ENCODE measurements at places on chromosomes 7 and 10.

- H3K36me3 ChIP-seq: no peaks in the 10 kb centered on the region
- no peak overlapping the region for H3K4me3 ChIP-seq
- H3K27ac ChIP-seq: no peak overlapping the region
- no peaks in the 10 kb centered on the region for H3K4me1 ChIP-seq
Measured at GRCh38 chr10:94043431-94043990, 49.8 kb downstream of the PLCE1 start.

DNA sequence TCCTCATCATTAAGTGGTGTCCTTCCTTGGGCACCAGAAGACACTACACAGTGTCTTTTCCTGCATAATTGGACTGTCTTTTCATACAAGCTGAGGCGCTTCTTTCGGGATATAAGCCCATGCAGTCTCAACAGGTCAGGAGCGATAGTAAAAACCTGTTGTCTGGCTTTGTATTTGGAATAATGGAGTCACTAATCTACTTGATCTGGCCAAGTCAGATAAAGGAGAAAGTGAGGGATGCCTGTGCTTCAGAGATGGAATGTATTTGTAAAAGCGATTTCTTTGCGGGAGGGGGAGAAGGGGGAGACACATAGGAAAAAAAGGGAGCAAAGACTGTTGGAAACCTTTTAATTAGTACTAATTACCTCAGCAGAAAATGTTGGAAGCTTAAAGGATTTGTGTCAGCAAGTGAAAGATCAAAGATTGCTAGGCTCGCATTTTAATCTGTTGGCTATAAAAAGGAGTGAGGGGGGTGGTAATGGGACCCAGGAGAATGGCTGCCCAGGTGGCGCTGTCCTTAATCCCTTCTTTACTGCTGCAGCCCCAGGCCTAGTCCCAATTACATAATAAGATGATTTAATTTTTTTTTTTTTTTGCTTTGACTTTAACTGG is 581.4 kb downstream of the LRMDA start:
- H3K4me1 ChIP-seq: no peaks in the 10 kb centered on the region
- no peak overlapping the region for H3K27ac ChIP-seq
- no peaks in the 10 kb centered on the region for H3K27me3 ChIP-seq

GRCh38 chr10:79025199-79025832 is 43.5 kb upstream of the ZMIZ1 start:
- H3K4me3 ChIP-seq: no peak overlapping the region
- H3K27me3 ChIP-seq: peaks cover 10% of the 10 kb centered on the region
- peak; percentile 68 for DNase-seq
- peaks cover 14% of the 10 kb centered on the region for H3K4me1 ChIP-seq

DNA sequence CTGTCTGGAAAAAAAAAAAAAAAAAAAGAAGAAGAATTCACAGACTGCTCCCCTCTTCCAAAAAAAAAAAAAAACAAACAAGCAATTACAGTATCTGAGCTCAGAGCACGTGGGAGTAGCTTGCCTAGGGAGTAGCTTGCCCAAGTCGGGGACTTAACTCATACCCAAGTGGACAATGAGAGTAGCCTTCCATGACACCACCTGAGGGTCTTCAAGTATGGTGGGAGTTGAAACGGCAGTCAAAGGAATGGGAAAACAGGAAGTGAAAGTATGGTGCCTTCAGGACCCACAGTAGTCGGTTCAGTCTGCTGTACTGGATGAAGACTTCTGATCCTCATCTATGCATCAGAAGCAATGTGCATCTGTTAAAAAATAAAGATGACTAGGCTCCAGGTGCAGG is 10.6 kb downstream of the VOPP1 start:
- H3K4me1 ChIP-seq: peaks cover 8% of the 10 kb centered on the region
- H3K27ac ChIP-seq: no peak overlapping the region
- H3K4me3 ChIP-seq: no peak overlapping the region
- H3K27me3 ChIP-seq: no peaks in the 10 kb centered on the region

DNA sequence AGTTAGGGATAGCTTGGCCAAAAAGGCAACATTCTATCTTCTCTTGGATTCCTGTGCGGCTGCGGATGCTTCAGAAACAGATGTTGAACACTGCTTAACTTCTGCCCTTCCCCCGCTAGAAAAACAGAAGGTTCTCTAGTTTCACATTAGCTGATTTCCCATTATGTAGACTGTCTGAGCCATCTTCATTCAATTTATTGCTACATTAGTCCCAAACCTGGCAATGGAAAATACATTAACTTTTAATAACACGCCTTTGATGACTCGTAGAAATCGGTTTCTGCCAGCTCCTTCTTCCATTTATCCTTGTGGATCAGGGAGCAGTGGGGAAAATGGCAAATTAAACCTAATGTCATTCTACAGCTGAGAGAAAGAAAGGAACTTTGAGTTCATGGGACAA is 119.9 kb downstream of the SLC16A9 start:
- no peaks in the 10 kb centered on the region for H3K4me1 ChIP-seq
- H3K36me3 ChIP-seq: no peaks in the 10 kb centered on the region
- peaks cover 14% of the 10 kb centered on the region for H3K27me3 ChIP-seq
- no peak overlapping the region for H3K4me3 ChIP-seq
- no peak overlapping the region for H3K27ac ChIP-seq
- no peak for DNase-seq

GRCh38 chr10:113563306-113564088 is 10.6 kb downstream of the HABP2 start:
- H3K4me3 ChIP-seq: no peak overlapping the region
- H3K36me3 ChIP-seq: no peaks in the 10 kb centered on the region
- DNase-seq: peak; percentile 55
- H3K27me3 ChIP-seq: peaks cover 11% of the 10 kb centered on the region
- H3K27ac ChIP-seq: no peak overlapping the region

DNA sequence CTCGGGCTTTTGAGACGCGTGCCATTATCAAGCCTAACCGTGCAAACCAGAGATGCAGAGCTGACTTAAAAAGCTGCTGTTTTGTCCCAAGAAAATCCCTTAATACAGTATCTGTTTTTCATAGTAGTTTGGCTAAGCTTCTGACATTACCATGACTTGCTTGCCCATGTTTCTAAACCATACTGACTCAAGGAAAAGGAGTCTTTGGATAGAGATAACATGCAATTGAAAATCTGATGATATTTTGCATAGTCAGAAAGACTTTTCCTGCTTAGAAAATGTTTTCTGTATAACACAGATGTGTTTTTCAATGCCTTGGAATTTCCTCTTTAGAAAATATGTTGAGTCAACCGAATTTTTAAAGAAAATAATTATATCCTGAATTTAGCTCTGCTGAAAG is 21.5 kb upstream of the AKR1E2 start:
- H3K27ac ChIP-seq: no peak overlapping the region
- no peaks in the 10 kb centered on the region for H3K4me1 ChIP-seq
- H3K36me3 ChIP-seq: no peaks in the 10 kb centered on the region
- no peaks in the 10 kb centered on the region for H3K27me3 ChIP-seq
- H3K4me3 ChIP-seq: no peak overlapping the region
- no peak for DNase-seq

GRCh38 chr10:54985732-54986131 is 184.7 kb upstream of the PCDH15 start:
- H3K4me3 ChIP-seq: no peak overlapping the region
- DNase-seq: no peak
- H3K27me3 ChIP-seq: no peaks in the 10 kb centered on the region
- no peak overlapping the region for H3K27ac ChIP-seq
- H3K36me3 ChIP-seq: no peaks in the 10 kb centered on the region

- H3K4me1 ChIP-seq: no peaks in the 10 kb centered on the region
- no peaks in the 10 kb centered on the region for H3K27me3 ChIP-seq
Measured at GRCh38 chr10:11796474-11796873, 26.7 kb upstream of the PROSER2 start.

DNA sequence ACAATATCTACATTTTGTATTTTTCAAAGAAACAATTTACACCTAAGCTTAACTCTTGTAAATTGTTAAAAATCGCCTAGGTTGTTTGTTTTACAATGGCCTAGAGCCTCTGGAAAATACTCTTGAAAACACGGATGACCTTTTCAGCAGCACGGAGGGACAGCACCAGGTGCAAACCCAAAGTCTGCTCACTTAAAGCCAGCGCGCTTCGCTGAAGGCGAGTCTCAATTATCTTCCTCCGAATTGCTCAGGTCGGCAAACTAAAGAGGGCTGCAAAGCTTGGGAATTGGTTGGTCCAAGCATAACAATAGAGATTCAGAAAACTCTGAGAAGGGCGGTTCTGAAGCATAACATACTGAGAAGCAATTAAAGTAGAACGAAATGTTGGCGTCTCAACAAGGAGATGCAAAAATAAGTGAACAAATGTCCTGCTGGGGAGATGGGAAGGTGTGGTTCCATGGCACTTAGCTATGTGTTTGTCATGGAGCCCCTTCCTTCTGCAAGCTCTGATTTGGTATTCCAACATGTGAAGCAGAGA is 139.9 kb upstream of the PITRM1 start:
- DNase-seq: no peak
- peaks cover 27% of the 10 kb centered on the region for H3K27me3 ChIP-seq
- H3K27ac ChIP-seq: no peak overlapping the region
- H3K4me3 ChIP-seq: no peak overlapping the region

DNA sequence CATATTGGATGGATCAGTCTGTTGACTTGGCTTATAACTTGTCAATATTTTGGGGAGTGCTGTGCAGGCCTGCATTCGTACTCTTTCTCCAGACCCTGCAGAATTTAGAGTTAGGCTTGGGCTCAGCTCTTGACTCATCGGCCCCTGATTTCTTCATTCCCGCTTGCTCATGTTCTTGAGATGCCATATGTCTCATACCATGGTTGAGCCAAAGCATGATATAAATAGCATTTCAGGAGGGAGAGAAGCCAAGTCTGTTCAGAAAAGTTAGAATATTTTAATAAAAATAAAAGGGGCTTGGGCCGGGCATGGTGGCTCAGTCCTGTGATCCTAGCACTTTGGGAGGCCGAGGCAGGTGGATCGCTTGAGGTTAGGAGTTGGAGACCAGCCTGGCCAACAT is 898.1 kb downstream of the TYW1 start:
- H3K4me3 ChIP-seq: no peak overlapping the region
- no peaks in the 10 kb centered on the region for H3K4me1 ChIP-seq
- no peak overlapping the region for H3K27ac ChIP-seq
- H3K36me3 ChIP-seq: no peaks in the 10 kb centered on the region
- H3K27me3 ChIP-seq: no peaks in the 10 kb centered on the region

GRCh38 chr7:17406738-17407137 is 108.3 kb downstream of the AHR start:
- no peaks in the 10 kb centered on the region for H3K36me3 ChIP-seq
- DNase-seq: no peak
- H3K27me3 ChIP-seq: no peaks in the 10 kb centered on the region
- H3K4me3 ChIP-seq: no peak overlapping the region
- no peaks in the 10 kb centered on the region for H3K4me1 ChIP-seq

DNA sequence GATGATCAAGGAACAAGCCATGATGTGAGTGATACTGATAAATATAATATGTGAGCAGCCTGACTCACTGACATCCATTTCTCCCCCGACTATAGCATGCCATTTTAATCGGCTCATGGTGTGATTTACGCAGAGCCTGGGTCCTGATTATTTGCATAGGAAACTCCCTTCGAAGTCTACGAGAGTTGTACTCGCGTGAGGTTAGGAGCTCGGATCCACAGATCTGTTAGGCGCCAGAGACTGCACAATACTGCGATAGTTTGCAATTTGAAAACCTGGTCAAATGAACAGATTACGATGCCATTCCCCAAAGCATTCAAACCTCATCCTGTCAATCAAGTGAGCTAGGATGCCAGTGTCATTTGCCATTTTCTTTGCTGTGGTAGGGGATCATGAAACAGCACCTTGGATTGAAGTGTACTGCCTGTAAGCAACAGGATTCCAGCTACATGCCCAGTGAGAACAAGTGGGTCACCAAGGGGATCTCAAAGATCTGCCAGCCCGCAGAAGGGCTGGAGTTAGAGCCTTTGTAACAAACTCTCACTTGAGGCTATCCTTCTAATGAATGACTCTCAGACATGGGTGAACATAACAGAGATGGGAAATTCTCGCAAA is 158.3 kb downstream of the FRMD4A start:
- H3K4me1 ChIP-seq: peaks cover 12% of the 10 kb centered on the region
- no peak for DNase-seq
- no peak overlapping the region for H3K4me3 ChIP-seq
- H3K27ac ChIP-seq: no peak overlapping the region
- no peaks in the 10 kb centered on the region for H3K36me3 ChIP-seq

DNA sequence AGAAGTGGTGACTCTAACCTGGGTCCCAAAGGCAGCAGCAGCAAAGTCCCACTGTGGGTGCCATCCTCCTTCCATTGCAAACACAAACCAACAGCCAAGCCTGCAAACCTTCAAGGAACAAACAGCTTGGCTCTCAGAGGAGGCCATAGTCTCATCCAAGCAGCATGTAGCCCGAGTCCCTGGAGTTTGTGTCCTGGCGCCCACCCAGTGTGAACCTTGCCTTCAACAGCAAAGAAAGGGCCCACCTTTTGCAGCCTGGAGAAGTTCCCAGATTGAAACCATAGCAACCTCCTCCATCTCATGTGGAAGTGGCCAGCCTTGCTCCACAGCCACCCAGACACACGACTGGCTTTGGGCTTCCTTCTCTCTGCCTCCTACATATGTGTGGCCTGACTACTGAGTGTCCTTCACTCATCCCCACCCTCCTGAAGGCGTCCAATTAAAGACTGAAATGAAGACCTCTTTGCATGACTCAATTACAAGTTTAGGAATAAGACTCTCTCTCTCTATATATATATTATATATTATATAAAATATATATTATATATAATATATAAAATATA is 106.1 kb downstream of the C10orf90 start:
- no peak for DNase-seq
- no peaks in the 10 kb centered on the region for H3K27me3 ChIP-seq
- no peaks in the 10 kb centered on the region for H3K4me1 ChIP-seq
- no peaks in the 10 kb centered on the region for H3K36me3 ChIP-seq

DNA sequence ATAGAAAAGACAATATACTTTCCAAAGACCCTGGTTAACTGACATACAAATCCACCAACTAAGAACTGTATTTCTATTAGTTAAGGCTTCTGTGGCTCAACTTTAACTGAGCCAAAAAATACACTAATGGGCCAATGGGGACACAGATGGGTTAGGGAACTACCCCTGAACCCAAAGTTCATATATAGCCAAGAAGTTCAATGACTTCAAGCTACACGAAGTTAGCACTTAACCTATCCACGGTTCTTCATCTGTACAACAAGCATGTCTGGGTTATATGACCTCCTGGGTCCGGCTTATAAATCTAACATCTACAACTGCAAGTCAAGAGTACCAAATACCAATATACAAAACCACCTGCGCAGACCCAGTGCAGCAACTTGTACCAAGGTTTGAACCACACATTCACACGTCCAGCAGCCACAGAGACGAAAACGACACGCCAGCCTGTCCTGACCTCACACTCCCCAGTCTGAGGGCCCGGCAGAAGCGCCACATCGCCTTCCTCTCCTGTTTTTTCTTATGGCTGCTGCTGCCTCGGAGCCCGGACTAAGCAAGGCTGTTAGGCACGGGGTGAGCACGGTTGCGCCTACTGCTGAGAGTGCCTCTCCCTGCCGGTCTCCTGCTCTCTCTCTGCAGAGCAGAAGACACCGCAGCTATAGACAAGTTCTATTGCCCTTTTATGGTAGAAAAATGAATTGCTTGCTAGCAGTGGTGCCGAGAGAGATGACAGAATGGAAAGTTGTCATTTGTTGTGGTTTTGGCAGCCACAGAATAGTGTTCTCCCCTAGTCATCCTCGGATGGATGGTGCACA is 86.3 kb downstream of the RNF216 start:
- H3K4me1 ChIP-seq: peaks cover 82% of the 10 kb centered on the region
- H3K27ac ChIP-seq: peak overlapping the region; percentile 68
- H3K4me3 ChIP-seq: peak overlapping the region; percentile 54
- H3K36me3 ChIP-seq: no peaks in the 10 kb centered on the region
- H3K27me3 ChIP-seq: no peaks in the 10 kb centered on the region

GRCh38 chr10:133564816-133565215 is 567 bp downstream of the SYCE1 start:
- H3K27ac ChIP-seq: no peak overlapping the region
- H3K4me3 ChIP-seq: no peak overlapping the region
- H3K27me3 ChIP-seq: no peaks in the 10 kb centered on the region
- no peaks in the 10 kb centered on the region for H3K36me3 ChIP-seq
- H3K4me1 ChIP-seq: no peaks in the 10 kb centered on the region
- DNase-seq: no peak
